ENCODE measurements at places on chromosomes 4 and X.

DNA sequence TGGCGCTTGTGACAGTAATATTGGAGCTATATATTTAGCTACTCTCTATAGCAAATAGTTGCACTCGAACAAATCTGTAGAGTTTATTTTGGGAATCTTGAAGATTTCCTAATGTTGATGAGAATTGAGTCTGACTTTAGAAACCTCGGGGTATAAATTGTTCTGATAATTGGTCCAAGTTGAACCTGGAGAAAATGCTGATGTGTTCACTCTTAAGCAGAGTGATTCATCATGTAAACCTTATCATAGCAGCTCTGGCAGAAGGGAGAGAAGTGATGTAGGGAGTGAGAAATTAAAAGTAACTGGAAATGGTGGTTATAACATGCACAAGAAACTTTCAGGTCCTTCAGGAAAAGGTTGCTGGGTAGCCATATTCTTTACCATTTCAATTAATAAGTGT is 16.4 kb upstream of the SLC4A4 start:
- DNase-seq: no peak

DNA sequence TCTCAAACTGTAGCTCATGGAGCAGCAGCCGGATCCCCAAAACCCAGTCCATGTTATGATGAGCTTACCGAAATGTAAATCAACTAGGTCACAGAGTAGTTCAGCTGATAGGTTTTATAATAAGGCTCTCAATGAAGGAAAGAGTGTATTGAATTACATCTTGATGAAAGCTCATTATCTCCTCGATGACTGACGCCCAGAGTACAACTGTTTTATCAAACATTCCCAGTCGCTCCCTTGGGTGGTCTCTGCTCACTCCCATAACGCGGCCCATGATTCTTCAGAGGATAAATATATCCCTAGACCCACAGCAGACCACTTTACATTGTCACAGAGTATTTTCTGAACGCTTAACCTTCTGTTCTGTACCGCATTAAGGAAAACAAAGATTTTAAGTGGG is 452.3 kb upstream of the GALNT7 start:
- DNase-seq: no peak

DNA sequence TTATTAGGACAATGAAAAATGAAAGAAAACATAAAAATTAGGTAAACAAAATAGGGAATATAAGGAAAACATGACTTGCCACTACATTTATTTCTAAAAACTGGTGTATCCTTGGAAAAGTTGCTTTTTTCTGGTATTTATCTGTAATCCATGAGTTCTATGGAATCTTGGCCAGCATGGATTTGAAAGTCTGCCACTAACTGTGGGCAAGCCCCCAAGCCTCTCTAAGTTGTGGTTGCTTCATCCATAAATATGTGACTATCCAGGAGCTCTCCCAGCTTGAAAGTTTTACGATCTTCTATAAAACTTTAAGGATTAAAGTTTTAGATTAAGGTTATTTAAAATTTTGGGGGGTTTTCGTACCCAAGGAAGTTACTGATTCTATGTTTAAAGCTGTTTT is 21.8 kb downstream of the RPS6KA3 start:
- no peak for DNase-seq

GRCh38 chrX:100743009-100743607 is 11.2 kb upstream of the SYTL4 start:
- no peak for DNase-seq
